ENCODE measurements at places on chromosomes 4 and X. TPM values are rescaled to one million over a fixed set of nuclear protein-coding genes. Genes with fewer than 3 reads are reported as not detected.

DNA sequence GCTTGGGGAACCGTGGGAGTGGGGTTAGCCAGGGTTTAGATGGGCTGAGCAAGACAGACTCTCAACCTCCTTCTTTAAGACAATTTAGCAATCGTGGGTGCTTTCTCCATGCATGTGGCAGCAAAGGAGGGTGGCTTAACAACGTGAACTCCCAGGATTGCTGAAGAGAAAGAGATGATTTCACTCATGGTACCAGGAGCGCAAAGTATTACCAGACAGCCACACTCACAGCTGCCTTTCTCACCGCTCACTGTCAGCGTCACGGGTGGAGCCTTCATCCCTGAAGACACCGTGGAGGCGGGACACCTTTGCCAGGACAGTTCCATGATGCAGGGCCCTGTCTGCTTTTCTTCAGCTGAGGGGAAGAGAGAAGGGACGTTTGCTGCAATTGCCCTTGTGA lies 212.5 kb upstream of the PSAPL1 start:
- H3K27me3 ChIP-seq: no peaks in the 10 kb centered on the region
- H3K4me1 ChIP-seq: no peaks in the 10 kb centered on the region
- H3K27ac ChIP-seq: no peak overlapping the region
- no peak for DNase-seq

DNA sequence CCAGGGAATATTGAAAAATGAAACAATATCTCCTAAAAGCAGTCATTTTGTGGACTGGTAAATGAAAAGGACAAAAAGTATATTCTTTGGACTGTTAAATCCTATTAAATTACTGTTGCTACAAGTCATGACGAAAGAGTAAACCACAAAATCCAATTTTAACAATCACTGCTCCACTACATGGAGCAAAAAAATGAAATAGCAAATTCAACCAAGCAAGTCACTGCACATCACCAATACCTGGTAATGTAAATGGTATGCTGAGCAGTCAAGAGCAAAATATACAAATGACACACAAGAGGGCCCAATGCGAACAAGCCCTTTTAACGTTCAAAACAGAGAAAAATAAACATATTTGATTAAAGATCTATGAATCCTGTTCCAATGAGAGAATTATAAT lies 126.2 kb downstream of the KLHL13 start:
- no peaks in the 10 kb centered on the region for H3K27me3 ChIP-seq
- no peak overlapping the region for H3K27ac ChIP-seq
- H3K4me3 ChIP-seq: no peak overlapping the region
- no peaks in the 10 kb centered on the region for H3K4me1 ChIP-seq
- no peak for DNase-seq

Gene TBX22
- not detected for total RNA-seq

DNA sequence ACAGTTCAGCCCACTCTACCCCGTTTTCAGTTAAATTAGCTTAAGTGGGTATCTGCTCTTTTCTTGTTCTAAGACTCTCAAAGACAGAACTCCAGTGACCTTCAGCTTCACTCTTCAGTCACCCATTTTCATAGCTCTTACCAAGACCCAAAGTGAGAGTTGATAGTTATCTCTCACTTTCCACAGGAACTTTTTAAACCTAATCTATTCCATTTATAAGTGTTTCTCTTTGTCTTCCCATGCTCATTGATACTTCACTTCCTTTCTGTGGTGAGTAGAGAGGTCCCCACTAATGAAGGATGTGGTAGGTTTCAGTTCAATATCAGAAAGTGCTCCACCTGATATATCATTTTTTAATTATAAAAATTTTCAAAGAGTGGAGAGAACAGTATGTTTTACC lies 33.4 kb downstream of the COX18 start:
- no peak for DNase-seq
- H3K4me1 ChIP-seq: no peaks in the 10 kb centered on the region
- H3K36me3 ChIP-seq: no peaks in the 10 kb centered on the region

Gene USP26
- total RNA-seq: not detected

GRCh38 chr4:152169683-152170082 lies 366.2 kb downstream of the FBXW7 start:
- H3K36me3 ChIP-seq: no peaks in the 10 kb centered on the region
- H3K27me3 ChIP-seq: no peaks in the 10 kb centered on the region
- H3K4me3 ChIP-seq: no peak overlapping the region
- no peaks in the 10 kb centered on the region for H3K4me1 ChIP-seq
- no peak for DNase-seq
- H3K27ac ChIP-seq: no peak overlapping the region

GRCh38 chr4:23388255-23388654 lies 501.6 kb downstream of the PPARGC1A start:
- H3K4me3 ChIP-seq: no peak overlapping the region
- H3K36me3 ChIP-seq: no peaks in the 10 kb centered on the region
- no peaks in the 10 kb centered on the region for H3K27me3 ChIP-seq
- H3K27ac ChIP-seq: no peak overlapping the region

Gene USP53
- 19.0 TPM for total RNA-seq

Gene DUX4
- total RNA-seq: not detected

GRCh38 chr4:173857828-173858227 lies 327.8 kb upstream of the HAND2 start:
- no peaks in the 10 kb centered on the region for H3K4me1 ChIP-seq
- no peak overlapping the region for H3K27ac ChIP-seq
- H3K36me3 ChIP-seq: no peaks in the 10 kb centered on the region
- no peak overlapping the region for H3K4me3 ChIP-seq
- DNase-seq: no peak
- H3K27me3 ChIP-seq: no peaks in the 10 kb centered on the region

GRCh38 chrX:141975839-141976238 lies 72.1 kb downstream of the MAGEC1 start:
- H3K27ac ChIP-seq: no peak overlapping the region
- no peak overlapping the region for H3K4me3 ChIP-seq
- peaks cover 4% of the 10 kb centered on the region for H3K27me3 ChIP-seq
- no peaks in the 10 kb centered on the region for H3K36me3 ChIP-seq

Gene RHOXF2
- total RNA-seq: not detected

Gene EVC
- total RNA-seq: 12.0 TPM

Gene FGFBP2
- not detected for total RNA-seq

DNA sequence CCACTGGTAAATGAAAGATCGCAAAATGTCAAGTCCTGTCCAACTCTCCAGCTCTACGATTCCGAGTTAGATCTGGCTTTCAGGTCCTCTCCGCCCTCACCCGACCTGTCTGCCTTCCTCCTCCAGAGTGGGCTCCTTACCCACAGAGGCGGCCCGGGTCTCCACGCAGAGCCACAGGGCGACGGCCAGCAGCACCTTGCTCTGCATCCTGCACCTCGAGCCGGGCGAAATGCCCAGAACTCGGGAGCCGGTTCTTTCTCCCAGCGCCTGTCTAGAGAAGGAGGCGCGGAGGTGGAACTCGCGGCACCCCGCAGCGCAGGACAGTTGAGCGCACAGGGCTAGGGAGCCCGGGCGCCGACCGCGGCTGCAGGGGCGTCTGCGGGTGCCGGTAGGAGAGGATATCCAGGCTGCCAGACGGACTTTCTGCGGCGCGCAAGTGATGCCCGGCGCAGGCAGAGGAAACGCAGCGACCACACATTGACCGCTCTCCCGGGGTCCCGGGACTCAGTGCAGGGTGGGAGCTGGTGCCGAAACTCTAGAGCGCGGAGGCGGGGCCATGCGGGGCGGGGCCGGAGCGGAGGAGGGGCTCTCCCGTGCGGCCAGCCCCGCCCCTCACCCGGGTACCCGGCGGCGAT lies at the start of gene KDR:
TSS of gene KDR (minus strand) at position 509 of the 635 bp plus-strand sequence. CDS start at position 207, 302 bp downstream.
- no peaks in the 10 kb centered on the region for H3K27me3 ChIP-seq
- H3K36me3 ChIP-seq: no peaks in the 10 kb centered on the region
- H3K27ac ChIP-seq: no peak within 1 kb of the TSS
- H3K4me3 ChIP-seq: peak within 1 kb of the TSS; percentile 26

GRCh38 chr4:168717847-168718246 lies 221.0 kb downstream of the PALLD start:
- no peaks in the 10 kb centered on the region for H3K27me3 ChIP-seq
- DNase-seq: no peak
- no peaks in the 10 kb centered on the region for H3K4me1 ChIP-seq
- no peak overlapping the region for H3K4me3 ChIP-seq

Gene MGAT4D
- total RNA-seq: not detected

Gene MAGEH1
- total RNA-seq: 10.5 TPM

- no peaks in the 10 kb centered on the region for H3K36me3 ChIP-seq
- H3K4me1 ChIP-seq: peaks cover 10% of the 10 kb centered on the region
- no peak overlapping the region for H3K4me3 ChIP-seq
- peak; percentile 43 for DNase-seq
- no peaks in the 10 kb centered on the region for H3K27me3 ChIP-seq
These were observed 21.6 kb upstream of the C4orf54 start for GRCh38 chr4:99679204-99679603.

DNA sequence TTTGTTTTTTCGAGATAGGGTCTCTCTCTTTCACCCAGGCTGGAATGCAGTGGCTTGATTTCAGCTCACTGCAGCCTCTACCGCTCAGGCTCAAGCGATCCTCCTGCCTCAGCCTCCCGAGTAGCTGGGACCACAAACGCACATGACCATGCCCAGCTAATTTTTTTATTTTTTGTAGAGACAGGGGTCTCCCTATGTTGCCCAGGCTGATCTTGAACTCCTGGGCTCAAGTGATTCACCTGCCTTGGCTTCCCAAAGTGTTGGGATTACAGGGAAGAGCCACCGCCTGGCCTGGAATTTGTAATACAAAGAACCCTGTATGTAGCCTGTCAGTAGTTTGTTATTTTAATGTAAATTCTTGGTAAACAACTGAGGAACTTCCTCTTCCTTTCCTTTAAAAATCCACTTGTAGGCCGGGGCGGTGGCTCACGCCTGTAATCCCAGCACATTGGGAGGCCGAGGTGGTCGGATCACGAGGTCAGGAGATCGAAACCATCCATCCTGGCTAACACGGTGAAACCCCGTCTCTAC lies 119.5 kb downstream of the PHKA2 start:
- DNase-seq: no peak
- no peak overlapping the region for H3K27ac ChIP-seq
- no peaks in the 10 kb centered on the region for H3K36me3 ChIP-seq
- no peak overlapping the region for H3K4me3 ChIP-seq
- no peaks in the 10 kb centered on the region for H3K4me1 ChIP-seq

DNA sequence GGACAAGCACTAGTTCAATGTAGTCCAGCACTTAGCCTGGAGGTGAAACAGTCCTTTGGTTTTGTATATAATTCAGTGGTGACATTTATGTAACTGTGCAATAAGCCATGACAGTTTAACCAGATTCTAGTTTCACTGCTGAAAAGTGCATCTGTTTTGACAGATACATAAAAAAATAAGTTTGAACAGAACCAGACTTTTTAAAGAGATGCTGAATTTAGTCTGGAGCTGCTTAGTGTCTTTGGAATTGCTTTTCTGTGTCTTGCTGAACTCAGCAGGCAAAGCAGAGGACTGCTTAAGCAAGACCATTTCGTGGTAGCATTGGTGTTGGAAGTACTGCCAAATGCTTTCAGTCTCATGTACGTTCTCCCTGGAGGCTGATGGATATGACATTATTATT lies 393.5 kb downstream of the MAPK10 start:
- DNase-seq: no peak
- no peak overlapping the region for H3K4me3 ChIP-seq
- H3K27me3 ChIP-seq: no peaks in the 10 kb centered on the region

- no peaks in the 10 kb centered on the region for H3K36me3 ChIP-seq
- DNase-seq: no peak
- peaks cover 3% of the 10 kb centered on the region for H3K4me1 ChIP-seq
- no peaks in the 10 kb centered on the region for H3K27me3 ChIP-seq
These were observed 279.0 kb upstream of the TACR3 start for GRCh38 chr4:103998756-103999155.

- H3K36me3 ChIP-seq: no peaks in the 10 kb centered on the region
- no peak for DNase-seq
- H3K27me3 ChIP-seq: no peaks in the 10 kb centered on the region
- no peak overlapping the region for H3K4me3 ChIP-seq
- H3K4me1 ChIP-seq: no peaks in the 10 kb centered on the region
- H3K27ac ChIP-seq: no peak overlapping the region
These were observed 14.7 kb downstream of the ZCCHC13 start for GRCh38 chrX:74318672-74319071.

- no peaks in the 10 kb centered on the region for H3K27me3 ChIP-seq
- no peak overlapping the region for H3K27ac ChIP-seq
- DNase-seq: no peak
- H3K36me3 ChIP-seq: no peaks in the 10 kb centered on the region
- no peaks in the 10 kb centered on the region for H3K4me1 ChIP-seq
These were observed 1743.8 kb upstream of the PCDH7 start for GRCh38 chr4:28976369-28976768.

GRCh38 chr4:20264688-20265087 lies 13.0 kb downstream of the SLIT2 start:
- no peak overlapping the region for H3K27ac ChIP-seq
- no peaks in the 10 kb centered on the region for H3K27me3 ChIP-seq
- no peaks in the 10 kb centered on the region for H3K4me1 ChIP-seq
- no peak overlapping the region for H3K4me3 ChIP-seq
- no peaks in the 10 kb centered on the region for H3K36me3 ChIP-seq
- no peak for DNase-seq

- H3K4me1 ChIP-seq: no peaks in the 10 kb centered on the region
- no peak for DNase-seq
- H3K27me3 ChIP-seq: no peaks in the 10 kb centered on the region
- no peak overlapping the region for H3K27ac ChIP-seq
These were observed 355.0 kb upstream of the GATB start for GRCh38 chr4:152115794-152116193.

DNA sequence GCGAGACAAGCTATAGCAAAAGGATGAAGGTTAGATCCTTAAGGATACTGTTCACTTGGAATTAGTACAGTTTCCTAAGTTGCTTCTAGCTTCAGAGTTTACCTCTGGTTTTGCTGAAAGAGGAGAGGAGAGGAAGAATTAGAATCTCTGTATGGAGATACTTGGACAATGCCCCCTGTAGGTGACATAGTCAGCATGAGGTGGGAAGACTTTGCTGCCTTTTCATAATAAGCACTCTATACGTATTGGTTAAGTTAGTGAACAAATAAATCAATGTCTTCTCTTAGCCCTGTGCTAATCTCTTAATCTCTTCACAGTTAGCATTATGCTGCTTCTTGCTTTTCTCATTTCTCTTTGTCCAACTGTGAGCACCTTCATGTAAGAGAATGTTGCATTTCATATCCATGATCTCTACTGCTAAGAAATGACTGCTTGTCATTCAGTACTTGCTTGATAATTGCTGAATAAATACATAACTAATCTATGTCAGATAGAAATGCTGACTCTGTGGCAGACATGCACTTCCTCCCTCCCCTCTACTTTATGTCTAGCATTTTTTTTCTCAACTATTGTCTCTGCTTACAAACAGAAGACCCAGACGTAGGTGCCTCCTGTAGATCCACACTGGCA lies 527.2 kb downstream of the GBA3 start:
- no peaks in the 10 kb centered on the region for H3K27me3 ChIP-seq
- DNase-seq: no peak
- no peak overlapping the region for H3K4me3 ChIP-seq
- H3K4me1 ChIP-seq: no peaks in the 10 kb centered on the region

DNA sequence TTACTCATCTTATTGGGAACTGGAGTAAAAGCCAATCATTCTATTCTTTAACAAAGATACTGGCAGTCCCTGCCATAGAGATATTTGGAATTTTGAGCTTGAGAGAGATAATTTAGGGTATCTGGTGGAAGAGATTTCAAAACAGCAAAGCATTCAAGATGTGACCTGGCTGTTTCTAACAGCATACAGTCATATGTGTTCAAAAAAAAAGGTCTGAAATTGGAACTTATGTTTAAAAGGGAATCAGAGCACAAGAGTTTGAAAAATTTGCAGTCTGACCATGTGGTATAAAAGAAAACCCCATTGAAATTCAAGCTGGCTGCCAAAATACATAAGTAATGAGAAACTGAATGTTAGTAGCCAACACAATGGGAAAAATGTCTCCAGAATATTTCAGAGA lies 42.2 kb downstream of the UGT2B10 start:
- no peaks in the 10 kb centered on the region for H3K36me3 ChIP-seq
- H3K27ac ChIP-seq: no peak overlapping the region
- no peaks in the 10 kb centered on the region for H3K4me1 ChIP-seq
- H3K27me3 ChIP-seq: no peaks in the 10 kb centered on the region

All from pancreas (tissue), 10 donors.